ENCODE measurements at places on chromosomes 5 and 9.

DNA sequence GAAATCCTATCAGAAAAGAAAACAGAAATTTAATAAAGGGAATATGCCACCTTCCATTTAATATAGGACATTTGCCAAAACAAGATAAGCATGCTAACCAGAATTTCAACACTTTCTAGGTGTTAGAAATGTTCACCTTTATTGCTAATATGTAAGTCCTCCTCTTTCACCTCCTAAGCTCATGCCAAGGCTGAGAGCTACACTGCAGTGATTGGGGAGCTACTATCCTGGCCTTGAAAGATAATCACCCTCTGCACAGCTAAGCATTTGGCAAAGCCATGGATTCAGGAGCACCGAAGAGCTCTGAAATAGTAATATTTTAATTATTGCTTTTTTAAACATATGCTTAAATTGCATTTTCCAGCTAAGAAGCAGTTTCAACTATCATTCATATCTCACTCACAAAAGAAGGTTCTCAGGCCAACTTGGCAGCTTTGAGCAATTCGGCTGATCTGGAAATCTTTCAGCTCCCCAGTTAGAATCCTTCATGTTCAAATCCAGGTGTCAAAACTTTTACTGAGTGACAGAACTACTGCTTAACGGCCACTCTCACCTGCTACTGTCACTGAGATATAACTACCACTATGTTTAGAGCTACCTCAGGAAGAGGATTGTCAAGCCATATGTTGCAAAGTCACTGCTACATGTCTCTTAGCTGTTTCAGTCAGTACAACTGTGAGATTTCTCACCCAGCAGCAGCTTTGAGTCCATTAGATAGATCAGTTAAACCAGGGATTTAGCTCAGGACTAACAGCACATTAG lies 302.0 kb downstream of the NFIB start:
- no peak for DNase-seq

GRCh38 chr9:133141833-133142595 lies 21.0 kb upstream of the RALGDS start:
- DNase-seq, result peak; percentile 62

DNA sequence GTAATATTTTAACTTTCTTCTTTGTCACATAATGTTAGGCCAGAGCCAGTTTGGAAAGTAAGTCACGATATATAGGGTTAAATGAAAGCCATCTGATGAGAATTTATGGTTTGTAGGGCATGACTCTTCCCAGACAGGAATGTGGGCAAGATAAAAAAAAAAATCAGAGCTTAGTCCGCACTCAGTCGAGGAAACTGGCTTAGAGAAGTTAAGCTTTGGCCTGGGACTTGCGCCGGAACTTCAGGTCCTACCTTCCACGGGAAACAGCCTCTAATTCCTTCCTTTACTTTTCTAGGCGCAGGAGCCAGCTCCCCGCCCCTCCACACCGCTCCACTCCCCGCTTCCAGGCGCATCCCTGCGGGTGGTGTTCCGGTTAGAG lies 475 bp downstream of the DDX31 start:
- no peak for DNase-seq

GRCh38 chr9:76651119-76651705 lies 113.0 kb upstream of the PCA3 start:
- DNase-seq, result no peak

GRCh38 chr5:140631831-140632365 lies 1.1 kb downstream of the CD14 start:
- no peak for DNase-seq

DNA sequence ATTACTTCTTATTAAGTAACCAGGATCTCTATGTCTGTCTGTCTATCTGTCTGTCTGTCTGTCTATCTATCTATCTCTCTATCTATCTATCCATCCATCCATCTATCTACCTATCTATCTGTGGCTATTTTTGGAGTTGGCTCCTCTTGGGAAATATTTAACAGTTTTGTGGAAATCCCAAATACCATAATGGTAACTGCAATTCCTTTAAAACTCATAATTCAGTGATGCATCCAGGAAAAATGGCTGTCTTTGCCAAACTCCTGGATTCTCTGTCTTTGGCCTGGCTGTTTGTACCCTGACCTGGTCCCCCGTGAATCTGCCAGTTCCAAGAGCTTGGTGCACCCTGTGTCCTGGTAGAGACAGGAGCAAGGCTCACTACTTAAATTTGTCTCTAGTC lies 197.0 kb downstream of the PCSK1 start:
- no peak for DNase-seq

DNA sequence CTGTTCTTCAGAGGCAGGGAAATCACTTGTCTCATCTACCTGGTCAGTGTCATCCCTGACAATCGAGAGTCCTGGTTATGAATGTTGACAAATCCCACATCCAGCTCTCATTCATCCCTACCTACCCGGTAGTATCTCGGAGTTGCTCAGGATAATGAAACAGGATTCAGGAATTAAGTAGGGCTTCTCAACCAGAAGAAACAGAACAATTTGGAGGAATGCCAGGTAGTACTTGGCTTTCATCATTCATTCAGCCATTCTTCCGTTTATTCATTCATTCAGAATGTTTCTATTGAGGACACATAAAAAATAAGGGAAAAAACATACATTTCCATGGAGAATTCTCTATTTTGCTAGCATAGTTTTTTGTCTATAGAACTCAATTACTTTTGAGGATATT lies 195.0 kb downstream of the ARHGEF28 start:
- DNase-seq, result no peak
